ENCODE measurements at places on chromosomes 4 and X.

DNA sequence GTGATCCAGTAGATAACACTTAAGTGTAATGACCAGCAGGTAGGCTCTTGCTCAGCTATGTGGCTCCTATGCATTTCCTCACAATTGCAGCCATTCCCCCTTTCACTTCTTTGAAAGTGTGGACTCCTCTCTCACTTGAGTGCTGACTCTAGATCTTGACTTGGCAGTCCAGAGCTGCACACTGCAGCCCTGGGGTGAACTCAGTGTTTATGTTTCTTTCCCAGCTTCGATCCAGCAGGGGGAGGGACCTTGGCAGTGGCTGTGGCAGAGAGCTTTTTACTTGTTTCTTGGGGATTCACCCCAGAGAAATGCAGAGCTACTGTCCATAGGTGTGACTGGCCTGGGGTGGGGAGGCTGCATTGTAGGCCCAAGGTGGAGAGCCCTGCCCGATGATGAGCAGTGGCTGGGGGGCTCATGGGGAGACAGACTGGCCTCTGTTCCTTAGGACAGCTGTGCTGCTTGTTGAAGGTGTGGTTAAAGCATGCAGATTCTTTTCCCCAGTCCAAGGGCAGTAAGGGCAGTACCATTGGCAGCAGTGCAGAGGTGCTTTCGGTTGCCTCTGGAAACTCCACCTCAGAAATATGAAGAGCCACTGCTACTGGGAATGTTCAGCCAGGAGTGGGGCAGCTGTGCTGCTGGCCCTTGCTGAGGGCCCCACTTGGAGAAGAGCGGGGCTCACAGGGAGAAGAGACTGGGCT is 134.7 kb downstream of the SH3BGRL start:
- DNase-seq, result no peak

DNA sequence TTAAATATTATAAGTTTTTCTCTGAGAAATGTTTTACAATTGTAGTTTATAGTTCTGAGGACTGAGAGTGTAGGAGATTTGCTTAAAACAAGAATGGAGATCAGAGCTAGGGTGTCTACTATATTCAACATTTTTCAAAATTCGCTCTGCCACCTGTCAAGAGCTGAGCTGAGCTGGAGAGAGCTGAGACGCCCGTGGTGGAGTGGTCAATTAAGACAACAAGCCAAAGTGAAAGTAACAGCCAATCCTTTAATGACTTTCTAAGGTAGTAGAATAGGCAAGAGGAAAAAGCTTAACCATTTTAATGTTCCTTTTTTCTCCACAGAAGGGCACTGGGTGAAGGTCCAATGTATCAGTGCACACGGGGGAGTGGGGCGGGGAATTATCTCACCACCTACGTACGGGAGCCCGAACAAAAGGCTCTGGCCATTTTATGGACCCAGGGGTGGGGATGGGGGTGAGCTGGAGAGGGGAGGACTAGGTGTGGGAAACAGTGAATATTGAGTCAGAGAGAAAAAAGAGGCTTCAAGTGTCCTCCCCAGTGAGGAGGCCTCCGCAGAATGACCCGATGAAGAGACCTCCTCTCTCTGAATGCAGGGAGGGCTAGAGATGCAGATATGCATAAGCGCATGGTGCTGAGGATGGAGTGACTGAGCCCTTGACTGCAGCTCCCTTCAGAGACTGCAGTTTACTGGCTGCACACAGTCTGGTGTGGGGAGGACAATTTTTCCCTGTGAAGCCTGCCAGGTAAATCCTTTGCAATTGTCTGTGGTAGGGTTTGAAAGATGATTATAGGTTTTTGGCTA is 60.8 kb downstream of the SPCS3 start:
- DNase-seq, result no peak

DNA sequence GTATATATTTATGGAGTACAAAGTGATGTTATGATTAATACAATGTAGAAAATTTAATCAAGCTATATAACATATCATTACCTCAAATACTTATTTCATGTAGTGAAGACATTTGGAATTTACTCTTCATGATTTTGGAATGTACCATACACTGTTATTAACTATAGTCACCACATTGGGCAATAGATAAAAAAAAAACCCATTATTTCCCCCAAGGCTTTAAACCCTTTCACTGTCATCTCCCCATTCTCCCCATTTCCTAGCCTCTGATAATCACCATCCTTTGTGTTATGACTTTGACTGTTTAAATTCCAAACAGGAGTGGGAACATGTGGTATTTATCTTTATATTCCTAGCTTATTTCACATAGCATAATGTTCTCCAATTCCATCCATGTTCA is 2189.1 kb upstream of the AGA start:
- DNase-seq, result no peak

GRCh38 chr4:78244705-78245485 is 187.8 kb downstream of the FRAS1 start:
- DNase-seq, result no peak

DNA sequence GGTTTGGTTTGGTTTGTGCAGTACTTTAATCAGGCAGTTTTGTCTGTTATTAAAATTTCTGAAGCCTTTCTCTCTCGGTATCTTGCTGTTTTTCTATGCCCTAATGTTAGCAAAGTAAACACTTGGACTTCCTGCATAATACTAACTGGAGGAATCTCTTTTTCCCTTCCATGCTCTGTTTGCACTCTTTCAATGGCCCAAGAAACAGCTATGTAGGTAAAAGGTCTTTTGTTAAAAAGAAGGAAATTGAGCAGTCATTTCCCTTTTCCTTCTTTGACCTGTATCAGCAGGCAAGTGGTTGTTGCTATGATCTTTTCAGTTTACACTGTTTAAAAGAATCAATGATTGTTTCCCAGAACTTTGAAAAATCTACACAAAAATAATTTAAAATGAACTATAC is 82.7 kb downstream of the CCSER1 start:
- DNase-seq, result no peak

DNA sequence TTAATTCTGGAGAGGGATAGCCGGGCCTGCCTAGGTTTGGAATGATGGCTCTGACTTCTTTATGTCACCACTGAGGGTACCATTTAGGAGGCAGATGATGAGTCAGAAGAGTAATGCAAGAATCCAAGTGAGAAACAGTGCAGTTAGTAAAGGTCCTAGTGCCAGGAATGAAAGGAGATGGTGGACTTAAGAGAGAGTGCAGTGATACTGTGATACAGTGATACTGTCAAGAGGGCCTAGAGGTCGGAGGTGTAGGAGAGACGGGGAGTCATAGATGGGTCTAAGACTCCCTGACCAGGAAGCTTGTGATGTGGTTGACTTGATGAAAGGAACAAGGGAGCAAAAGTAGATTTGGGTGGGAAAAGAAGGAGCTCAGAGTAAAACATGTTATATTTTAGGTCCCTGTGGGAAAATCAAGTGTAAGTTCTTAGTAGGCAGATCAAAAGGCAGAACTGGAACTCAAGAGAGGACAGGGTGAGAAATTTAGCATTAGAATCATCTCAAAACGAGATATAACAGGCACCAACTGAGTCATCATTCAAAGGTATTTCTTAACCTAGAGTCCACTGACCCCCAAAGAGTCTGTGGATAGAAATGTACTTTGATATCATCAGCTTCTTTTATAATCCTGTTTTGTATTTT is 85.0 kb downstream of the NFKB1 start:
- no peak for DNase-seq

- DNase-seq, result no peak
These were observed 82.8 kb downstream of the CHIC2 start for GRCh38 chr4:53981567-53981966.

GRCh38 chr4:123984886-123985285 is 588.3 kb downstream of the SPRY1 start:
- no peak for DNase-seq

GRCh38 chr4:163679189-163679588 is 184.7 kb downstream of the TMA16 start:
- no peak for DNase-seq

DNA sequence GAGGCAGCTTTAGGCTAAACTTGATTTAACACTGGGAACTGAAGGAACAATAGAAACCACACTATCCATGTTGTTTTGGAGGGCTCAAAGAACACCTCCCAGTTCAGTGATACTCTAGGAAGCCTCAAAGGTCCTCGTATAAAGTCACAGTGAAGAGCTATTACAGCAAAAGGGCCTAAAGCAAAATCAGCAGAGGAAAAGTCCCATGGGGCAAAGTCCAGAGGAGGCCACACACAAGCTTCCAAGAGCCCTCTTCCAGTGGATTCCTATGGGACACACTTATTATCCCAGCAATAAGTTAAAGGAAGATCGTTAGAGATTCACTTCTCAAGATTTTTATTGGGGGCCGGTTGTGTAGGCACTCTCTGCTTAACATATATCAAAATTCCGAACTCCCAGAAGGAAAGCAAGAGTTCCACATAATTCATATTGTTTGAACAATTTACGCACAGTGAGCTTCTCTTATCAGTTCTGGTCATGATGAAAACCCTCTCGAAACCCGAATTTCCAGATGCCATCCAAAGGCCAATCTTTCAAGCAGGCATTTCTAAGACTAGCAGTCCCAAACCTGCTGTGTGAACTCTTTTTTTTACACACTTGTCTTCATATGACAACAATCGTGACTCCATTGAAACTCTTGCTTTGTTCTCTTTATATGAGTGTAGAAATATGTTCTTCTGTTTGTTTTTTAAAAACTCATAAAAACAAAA is 53.7 kb downstream of the ANXA5 start:
- no peak for DNase-seq

DNA sequence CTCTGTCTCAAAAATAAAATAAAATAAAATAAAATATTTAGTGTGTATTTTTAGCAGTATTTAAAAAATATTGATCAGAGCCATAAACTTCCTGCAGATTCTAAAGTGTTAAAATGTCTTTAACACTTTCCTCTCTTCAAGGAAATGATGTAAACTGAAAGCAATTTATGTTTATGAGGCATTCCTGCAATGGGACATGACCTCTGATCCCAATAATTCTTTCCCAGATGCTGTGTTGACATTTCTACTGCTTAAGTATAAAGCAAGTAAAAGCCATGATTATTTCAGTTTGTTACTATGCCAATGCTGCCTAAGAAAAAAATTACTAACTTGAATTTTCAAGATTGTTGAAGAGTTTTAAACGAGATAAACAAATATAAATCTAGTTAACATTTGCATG is 29.0 kb downstream of the COQ2 start:
- DNase-seq, result no peak

DNA sequence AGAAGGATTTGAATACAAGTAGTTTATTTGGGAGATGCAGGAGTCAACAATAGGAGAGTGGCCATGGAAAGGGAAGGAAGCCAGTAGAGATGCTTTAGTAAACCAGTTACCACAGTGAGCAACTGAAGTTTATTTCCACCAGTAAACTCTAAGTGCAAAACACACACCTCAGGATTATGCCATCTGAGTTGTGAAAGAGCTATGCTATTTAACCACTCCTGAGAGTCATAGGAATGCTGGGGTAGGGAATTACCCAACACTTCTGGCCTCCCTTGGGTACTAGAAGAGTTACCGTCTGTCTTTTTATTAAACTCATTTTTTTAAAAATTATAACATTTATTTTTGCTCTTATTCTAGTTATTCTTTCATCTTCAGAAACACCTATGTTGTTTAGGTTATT is 834.6 kb upstream of the AMOT start:
- DNase-seq, result no peak

- DNase-seq, result no peak
These were observed 122.9 kb downstream of the C4orf33 start for GRCh38 chr4:129218897-129219296.

- DNase-seq, result no peak
These were observed 84.8 kb upstream of the C1QTNF7 start for GRCh38 chr4:15343000-15343399.

GRCh38 chrX:46953137-46953527 is 40.9 kb downstream of the JADE3 start:
- no peak for DNase-seq
